ENCODE measurements at places on chromosomes 3 and 15.
A peak's percentile ranks its signal among the peaks of the same experiment; 100 is the strongest.

GRCh38 chr3:173826901-173827609 lies 429.5 kb downstream of the NLGN1 start:
- DNase-seq = no peak

- no peak for DNase-seq
Measured at GRCh38 chr3:14616606-14617507, 34.7 kb upstream of the CCDC174 start.

DNA sequence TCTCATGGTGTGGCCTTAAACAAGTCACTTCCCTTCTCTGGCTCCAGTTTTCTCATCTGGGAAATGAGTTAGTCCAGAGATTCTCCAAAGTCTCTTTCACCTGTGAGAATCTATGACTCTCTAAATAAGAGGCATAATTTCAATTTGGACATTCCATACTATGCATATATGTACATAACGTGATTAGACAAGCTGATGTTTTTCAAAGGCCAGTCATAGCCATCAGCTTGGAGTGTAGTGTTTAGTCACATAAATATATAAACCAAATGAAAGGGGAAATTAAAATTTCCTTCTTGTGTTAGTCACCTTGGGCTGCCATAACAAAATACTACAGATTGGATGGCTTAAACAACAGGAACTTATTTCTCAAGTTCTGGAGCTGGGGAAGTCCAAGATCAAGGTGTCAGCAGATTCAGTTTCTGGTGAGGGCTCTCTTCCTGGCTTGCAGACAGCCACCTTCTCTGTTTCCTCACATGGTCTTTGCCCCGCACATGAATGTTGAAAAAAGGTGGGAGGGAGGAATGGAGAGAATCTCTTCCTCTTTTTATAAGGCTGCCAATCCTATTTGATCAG lies 19.4 kb downstream of the TMEM41A start:
- no peak for DNase-seq

DNA sequence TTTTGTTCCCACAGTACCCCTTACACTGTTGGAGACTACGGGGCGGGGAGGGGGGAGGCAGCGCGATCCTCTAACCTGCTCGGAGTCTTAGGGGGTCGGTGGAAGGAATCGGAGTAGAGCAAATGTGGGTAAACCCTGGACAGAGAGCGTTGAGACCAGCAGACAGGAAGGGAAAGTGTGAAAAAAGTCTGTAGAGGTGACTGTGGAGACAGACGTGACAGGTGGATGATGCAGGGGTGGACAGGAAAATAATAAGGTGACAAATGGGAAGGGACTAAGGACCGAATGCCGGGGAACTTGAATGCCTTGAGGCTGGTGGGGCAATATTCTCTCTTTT lies 424 bp downstream of the EAF2 start:
- DNase-seq = no peak

DNA sequence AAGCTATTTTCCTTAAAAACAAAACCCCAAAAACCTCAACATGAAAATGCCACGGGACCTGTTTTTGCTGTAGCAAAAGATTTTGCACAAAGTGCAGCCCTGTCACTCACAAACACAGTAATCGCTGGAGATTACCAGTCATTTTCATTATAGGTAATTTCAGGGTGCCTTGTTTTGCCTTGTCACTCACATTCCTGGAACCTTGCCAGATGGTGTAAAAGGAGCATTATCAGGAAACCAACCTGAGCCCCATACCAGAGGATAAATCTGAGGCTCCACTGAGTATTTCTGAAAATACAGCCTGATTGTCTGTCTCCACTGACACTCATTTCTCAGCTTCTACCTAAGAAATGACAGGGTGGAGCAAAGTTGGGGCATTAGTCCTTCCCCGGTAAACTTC lies 791.3 kb upstream of the LMCD1 start:
- no peak for DNase-seq

- no peak for DNase-seq
Measured at GRCh38 chr3:61158667-61159066, 92.6 kb downstream of the FHIT start.

DNA sequence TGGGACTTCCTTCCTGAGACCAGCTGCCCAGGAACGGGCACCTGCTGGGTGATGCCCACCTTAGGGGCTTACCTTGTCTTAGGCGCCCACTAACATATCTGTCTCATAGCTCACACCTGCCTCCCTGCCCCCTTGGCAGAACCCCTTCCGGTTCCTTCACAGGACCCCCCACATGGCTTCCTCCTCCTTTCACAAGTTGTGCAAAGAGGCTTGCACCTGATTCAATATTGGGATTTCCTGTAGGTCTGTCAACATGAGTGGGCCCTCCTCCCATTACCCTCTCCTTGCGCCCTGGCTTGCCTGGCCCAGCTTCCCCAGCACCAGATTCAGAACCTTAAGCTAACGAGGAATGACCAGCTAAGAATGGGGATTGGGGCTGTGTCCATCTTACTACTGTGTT lies 633 bp downstream of the THPO start:
- no peak for DNase-seq

DNA sequence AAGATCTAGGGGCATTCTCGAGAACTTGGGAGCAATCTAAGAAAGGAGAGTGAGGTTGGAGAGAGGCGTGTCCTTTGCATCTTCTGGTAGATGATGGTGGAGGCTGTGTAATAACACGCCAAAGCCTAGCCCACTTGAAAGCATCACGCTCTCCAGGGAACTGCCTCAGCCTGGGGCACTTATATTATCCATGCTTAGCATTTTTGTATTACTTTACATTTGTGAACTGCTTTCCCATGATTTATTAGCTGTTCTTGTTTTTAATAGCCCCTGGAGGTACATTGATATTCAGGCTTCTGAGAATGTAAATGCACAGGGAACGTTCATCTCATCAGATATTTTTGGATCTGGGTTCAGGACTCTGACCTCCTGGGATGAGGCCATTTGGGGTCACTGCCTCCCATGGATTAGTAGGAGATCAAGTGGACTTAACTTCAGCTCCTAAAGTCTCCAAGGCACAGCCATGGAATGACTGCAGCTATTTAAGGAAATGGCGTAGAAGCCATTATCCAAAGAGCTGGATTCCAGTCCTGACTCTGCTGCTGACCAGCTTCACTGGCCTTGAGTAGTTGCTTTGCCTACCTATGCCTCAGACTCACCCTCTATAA lies 124.9 kb downstream of the LPP start:
- no peak for DNase-seq

- no peak for DNase-seq
Measured at GRCh38 chr3:49673121-49673714, 933 bp upstream of the APEH start.

GRCh38 chr3:70108072-70108471 lies 108.5 kb downstream of the SAMMSON start:
- no peak for DNase-seq

DNA sequence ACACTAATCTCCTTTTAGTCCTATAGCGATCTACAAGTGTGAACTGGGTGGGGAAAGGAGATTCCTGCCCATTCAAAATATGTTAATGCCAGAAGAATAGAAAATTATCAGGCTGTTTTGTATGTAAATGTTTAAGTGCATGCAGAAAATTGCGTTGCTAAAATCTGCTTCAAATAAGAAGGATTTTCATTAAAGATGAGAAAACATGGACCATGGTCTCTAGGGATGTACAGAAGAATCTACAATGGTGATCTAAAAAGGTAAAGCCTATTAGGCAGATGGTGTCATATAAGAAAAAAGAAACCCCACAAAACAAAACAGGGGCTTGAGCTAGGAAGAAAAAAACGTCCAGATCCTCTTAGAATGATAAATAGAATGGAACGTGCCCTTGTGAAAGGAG lies 287.5 kb upstream of the ROBO1 start:
- DNase-seq = no peak

- no peak for DNase-seq
Measured at GRCh38 chr3:23202203-23202920, 765 bp upstream of the UBE2E2 start.

GRCh38 chr3:27715454-27715806 lies 6.7 kb downstream of the EOMES start:
- DNase-seq = no peak

- no peak for DNase-seq
Measured at GRCh38 chr3:42610976-42611375, 10.5 kb downstream of the NKTR start.

GRCh38 chr15:66702035-66702786 lies at the start of gene SMAD6:
TSS of gene SMAD6 (plus strand) at chr15:66702236. CDS start at chr15:66703259, 1,023 bp downstream.
- peak; percentile 73 for DNase-seq

- DNase-seq = no peak
Measured at GRCh38 chr15:65365229-65365628, 12.6 kb downstream of the IGDCC3 start.

DNA sequence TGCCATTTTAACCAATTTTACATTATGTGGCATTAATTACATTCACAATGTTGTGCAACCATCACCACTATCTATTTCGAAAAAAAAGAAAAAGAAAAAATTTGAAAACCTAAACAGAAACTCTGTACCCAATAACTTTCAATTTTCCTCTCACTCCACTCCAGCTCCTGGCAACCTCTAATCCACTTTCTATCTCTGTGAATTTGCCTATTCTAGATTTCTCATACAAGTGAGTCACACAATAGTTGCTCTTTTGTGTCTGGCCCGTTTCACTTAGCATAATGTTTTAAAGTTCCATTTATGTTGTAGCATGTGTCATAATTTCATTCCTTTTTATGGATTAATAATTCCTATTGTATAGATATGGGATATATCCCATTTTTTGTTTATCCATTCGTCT lies 53.3 kb upstream of the TBC1D5 start:
- no peak for DNase-seq

DNA sequence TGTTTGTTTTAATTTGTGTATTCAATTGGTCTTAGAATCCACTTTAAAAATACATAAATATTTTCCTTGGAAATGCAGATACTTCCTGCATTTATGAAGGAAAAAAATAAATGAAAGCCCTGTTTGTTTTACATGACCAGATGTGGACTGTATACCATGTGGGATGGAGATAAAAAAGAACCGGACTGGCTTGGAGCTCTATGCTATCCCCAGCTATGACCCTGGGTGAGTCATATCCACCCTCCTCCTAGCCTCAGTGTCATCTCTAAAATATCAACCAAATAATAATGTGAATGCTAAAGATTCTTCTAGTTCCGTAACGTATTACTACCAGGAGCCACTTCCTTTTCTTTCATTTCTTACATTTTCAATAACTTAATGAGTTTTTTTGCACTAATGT lies 44.5 kb upstream of the PDZRN3 start:
- no peak for DNase-seq

GRCh38 chr3:191358929-191359328 lies 28.6 kb upstream of the UTS2B start:
- no peak for DNase-seq

GRCh38 chr3:17645074-17645698 lies 97.2 kb downstream of the TBC1D5 start:
- DNase-seq = no peak

DNA sequence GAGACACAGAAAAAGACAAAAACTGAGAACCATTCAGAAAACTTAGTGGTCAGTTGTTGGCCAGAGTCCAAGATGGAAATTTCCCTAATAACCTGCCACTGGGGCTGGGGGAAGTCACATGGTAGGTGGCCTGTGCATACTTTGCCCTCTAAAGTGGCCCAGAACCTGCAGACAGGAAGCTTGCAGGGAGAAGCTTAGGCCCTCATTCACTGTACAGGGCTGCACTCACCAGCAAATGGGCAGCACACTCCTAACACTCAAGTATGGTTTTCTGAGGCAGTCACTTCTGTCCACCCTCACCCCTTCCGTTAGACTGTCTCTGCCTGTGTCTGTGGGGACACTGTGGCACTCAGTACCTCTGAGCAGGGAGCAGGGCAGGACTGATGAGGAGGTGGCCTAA lies 14.5 kb upstream of the RNU6-1 start:
- DNase-seq = no peak

- DNase-seq = no peak
Measured at GRCh38 chr15:45669422-45669821, 34.6 kb downstream of the SQOR start.

- no peak for DNase-seq
Measured at GRCh38 chr3:23213813-23214212, 10.7 kb downstream of the UBE2E2 start.

DNA sequence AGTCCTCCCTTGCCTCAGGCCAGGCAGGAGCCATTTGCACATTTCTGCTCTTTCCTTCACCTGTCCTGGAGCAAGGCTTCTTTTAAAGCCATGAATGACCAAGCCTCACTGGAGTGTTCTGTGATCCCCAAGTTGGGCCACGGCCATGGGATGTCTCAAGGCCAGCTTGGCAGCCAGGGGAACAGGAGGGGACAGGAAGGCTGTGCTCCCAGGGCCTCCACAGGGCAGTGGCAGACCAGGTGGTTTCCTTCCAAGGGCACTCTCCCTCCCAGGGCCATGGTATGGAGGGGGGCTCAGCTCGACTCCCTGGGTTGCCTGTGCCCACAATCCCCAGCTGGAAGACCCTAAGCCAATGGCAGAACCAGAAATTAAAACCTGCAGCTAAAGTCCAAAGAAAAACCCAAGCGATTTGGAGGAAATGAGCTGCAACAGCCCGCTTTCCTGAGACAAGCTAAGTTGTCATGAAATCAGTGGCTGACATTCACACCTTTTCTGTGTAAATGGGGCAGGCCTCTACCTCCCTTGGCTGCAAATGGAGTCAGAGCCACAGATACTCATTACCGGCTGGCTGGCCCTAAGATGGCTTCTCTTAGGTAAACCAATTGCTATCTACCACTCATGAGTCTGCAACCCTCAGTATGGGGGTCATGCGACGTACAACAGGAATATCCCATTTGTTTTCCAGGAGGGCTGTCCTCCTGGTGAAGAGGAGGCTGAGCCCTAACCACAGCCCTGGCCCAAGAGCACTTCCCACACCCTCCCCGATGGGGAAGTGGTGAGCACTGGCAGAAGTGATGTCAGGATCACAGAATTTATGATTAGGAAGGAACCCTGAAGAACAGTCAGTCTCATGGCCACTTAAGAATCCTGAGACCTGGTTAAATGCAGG lies 83.3 kb downstream of the SNRK start:
- DNase-seq = no peak

- DNase-seq = no peak
Measured at GRCh38 chr3:124149081-124149480, 157.2 kb upstream of the ROPN1 start.

DNA sequence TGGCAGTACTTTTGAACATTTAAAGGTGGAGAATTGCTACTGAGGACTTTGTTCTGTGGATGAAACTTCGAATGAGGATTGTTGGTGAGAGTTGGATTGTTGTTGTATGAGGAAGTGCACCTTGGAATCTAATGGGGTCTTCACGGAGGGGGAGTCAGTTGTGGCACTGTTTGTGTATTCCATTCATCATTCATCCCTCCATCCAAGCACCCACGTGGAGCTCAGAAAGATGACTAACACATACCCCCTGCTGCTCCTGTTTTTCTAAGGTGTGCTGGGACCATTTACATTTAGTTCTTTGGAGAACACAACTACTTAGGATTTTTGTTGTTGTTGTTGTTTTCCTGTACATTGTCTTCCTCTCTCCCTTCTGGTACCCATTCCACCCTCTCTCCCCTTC lies 122.6 kb downstream of the IGF1R start:
- DNase-seq = no peak

DNA sequence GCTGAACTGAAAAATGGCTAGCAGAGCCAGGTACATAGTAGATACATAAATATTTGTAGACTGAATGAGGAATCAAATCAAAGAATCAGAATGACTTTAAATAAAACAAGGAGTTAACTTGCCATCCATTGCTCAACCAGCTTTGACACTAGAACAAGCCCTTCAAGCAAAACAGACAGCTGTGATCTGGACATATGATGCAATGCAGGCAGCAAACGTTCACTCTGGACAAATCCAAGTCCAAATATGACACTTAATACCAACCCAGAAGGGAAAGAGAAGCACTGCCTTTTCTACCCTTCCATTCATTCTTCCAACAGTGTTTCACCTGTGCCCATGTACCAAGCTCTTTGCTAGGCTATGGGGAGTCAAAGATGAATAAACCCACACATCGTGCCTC lies 4.5 kb downstream of the THRB start:
- DNase-seq = no peak

GRCh38 chr3:159982442-159982974 lies 6.1 kb upstream of the IL12A start:
- no peak for DNase-seq

All from activated CD4-positive, alpha-beta T cell treated with anti-CD3 and anti-CD28 coated beads, Interleukin-2, amount 50 U/mL, for 1 hour (primary cell).